ENCODE measurements at places on chromosomes 13 and 19.

GRCh38 chr13:87120476-87120875, 550.7 kb upstream of the SLITRK5 start:
- DNase-seq = no peak

GRCh38 chr13:112772539-112772909, 82.7 kb downstream of the ATP11A start:
- DNase-seq = no peak

DNA sequence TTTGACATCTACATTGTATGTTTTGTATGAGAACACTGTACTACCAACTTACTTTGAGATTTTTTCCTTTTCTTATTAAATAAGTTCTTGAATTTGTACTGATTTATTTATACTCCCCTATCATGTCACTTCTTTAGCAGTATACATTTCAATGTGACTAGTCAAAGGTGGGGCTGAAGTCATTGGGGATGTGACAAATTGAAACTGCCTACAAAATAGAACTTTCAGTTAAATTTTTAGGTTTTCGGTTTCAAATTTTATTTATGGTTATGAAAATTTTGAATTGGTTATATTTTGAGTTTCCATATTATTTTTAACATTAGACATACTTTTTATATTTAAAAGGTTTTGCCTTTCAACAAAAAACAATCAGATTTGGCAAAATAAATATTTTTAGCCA, 221.6 kb downstream of the NBEA start:
- DNase-seq = no peak

GRCh38 chr19:4301590-4302242, 473 bp downstream of the TMIGD2 start:
- no peak for DNase-seq

DNA sequence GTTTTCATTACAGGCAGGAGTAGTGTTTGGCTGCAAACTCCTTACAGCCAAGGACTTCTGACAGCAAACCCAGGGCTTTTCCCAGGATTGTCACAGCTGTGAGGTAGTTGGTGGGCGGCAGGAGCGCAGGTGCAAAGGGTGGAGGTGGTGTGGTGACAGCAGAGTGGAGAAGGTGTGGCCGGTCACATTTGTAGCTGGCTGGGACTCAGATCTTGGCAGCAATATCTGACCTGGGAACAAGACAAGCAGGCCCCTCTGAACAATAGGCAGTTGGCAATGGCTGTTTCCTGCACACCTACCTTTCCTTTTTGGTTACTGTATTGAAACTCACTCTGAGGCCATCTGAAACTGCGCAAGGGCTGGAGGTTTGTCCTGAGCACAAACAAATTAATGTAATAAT, 327.3 kb downstream of the COG6 start:
- DNase-seq = no peak

DNA sequence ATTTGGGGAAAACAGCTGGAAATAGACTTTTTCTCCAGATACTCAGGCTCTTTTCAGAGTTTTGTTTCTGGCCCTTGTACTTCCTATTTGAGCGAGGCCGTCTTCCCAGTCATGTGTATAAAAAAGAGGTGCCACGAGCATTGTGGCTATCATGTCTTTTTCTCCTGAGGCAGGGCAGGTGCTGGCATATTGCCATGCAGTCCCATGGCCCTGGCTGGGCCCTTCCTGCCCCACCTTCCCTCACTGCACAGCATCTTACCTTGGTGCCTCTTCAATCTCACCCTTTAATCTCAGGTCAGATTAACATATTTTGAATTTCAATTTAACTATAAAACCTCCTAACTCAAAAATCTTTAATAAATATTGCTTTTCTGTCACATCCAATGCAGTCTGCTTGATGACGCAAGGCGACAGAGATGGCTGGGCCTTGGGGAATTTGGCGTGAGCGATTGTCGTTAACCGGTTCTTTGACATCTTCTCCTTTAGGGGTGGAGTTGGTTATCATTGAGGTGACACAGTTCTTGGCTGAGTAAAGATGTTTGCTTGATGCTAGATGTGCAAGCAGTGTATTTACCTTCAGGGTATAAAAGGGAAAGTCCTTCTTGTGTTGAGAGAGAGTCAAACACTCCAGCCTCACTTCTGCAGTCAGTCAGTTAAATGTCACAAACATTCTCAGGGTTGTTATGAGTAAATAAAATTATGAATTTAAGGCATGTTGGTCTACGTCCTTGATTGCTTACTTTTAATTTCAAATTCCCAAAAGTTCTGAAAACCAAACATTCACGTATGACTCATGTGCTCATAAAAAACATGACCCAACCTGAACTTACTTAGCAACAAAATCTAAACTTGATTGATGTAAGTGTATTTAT, 289.9 kb downstream of the MYO16 start:
- no peak for DNase-seq

DNA sequence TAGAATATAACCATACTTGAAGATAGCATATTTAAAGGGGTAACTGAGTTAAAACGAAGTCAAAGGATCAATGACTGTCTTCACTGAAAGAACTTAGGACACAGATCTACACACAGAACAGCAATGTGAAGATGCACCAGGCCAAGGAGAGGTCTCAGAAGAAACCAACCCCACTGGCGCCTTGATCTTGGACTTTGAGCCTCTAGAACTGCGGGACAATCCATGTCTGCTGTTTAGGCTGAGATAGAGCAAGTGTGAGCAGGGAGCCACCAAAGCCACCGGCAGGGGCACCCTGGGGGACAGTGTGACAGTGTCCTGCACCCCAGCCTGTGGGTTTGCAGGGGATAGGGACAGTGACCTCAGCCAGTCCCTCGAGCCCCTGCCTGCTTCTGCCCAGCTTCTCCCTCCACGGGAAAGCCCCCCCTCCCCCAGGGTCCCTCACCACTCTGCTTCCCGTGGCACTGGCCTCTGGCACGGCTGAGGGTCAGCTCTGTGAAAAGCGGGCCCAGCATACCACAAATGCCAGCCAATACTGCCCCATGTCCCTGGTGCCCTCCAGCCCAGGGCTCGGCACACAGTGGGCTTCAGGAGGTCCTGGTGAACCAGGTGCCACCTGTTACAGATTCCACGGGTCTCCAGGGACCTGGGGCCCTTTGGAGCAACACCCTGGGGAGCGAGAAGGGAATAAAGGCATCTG, 40.8 kb downstream of the KLF2 start:
- DNase-seq = no peak

All from dorsolateral prefrontal cortex (tissue), 122 donors.